Stimulated activated CD8-positive, alpha-beta memory T cell treated with anti-CD3 and anti-CD28 coated beads, Interleukin-4, amount 100 ng/mL, for 48 hours (primary cell): ENCODE measurements at places on chromosomes 13 and 19.

DNA sequence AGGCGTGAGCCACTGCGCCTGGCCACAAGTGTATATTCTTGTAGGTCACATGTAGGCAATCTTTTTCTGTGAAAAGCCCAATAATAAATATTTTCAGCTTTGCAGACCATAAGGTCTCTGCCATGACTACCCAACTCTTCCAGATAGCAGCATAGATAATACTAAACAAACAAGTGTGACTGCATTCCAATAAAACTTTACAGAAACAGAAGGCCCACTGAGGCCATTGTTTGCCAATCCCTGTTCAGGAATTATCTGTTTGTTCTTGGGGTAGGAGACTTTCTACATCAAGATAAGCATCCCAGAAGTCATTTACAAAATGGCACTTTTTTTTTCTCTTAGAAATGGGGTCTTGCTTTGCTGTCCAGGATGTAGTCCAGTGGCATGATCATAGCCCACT lies 2.8 kb upstream of the ZNF329 start:
- DNase-seq, result no peak

- DNase-seq, result no peak
Measured at GRCh38 chr13:111880185-111880584, 186.8 kb upstream of the SOX1 start.

- no peak for DNase-seq
Measured at GRCh38 chr19:9128171-9128570, 1.4 kb upstream of the OR7G3 start.

DNA sequence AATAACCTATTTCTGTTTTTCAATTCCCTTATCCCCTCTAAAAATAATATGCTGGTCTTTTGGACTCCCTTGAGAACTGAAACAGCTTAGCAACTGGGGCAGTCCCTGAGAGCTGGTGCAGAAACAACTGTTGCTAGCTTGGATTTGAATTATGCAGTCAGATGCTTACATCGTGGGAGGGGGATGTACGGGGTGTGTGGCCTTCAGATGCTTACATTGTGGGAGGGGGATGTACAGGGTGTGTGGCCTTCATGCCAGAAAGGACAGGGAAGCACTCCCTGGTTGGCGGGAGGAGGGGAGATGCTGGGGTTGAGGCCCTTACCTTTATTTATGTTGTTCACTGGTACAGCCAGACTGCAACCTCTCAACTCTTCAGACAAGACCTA lies 25.6 kb downstream of the LRCH1 start:
- DNase-seq, result no peak

DNA sequence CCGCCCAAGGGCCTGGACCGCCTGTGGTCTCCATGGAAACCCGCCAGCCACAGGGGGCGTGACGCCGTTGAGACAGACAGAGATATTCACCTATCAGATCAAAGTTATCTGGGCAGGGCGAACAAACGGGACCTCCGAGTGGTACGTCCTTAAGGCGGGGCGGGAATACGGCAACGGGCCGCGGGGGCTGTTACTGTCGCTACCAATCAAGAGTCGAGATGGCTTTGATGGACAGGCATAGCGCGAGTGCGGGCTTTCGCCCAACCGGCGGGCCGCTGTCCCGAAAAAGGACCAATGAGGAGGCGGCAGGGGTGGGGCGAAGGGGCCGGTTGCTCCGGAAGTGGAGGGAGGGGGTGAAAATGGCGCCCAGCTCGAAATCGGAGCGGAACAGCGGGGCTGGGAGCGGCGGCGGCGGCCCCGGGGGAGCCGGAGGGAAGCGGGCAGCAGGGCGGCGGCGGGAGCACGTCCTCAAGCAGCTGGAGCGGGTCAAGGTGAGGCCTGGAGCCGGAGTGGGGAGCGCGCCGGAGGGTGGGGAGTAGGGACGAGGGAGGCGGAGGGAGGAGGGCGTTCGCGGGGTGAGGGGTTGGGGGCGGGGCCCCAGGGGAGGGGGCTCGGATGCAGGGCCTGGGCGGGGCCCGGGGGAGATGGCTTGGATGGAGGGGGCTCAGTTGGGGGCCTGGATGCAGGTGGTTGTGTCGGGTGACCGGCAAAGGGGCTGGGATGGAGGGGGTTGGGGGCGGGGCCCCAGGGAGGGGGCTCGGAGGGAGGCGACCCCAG lies at the start of gene DCAF15:
Gene DCAF15 (plus strand): TSS at position 356 of the 777 bp plus-strand sequence. CDS start 4 bp downstream, at position 360.
- peak; percentile 98 for DNase-seq

DNA sequence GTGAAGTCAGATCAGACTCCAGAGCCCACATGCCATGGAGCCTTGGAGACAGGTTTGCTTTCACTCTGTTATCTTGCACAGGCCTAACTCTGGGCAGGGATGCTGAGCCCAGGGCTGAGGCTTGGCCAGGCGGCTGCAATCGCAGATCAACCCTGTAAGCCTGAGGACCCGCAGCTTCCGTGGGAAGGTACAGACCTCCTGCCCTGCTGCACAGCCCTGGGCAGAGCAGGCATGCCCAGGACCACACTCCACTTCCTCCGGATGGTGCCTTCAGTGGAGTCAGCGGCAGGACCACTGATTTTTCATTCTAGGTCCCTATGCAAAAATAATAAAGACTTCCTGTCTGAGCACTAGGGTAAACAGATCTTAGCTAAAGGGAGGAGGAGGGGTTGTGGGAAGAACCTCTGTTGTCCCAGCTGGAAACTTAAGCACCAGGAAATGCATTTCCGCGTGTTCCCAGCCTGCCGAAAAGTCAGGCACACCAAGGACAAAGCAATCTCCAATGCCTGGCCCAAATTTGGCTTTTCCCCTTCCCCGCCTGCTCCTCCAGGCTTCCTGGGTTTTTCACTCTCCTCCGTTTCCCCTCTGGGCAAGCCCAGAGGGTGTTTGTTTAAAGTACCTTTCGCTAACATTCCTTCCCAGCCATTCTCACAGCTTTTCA lies 87.3 kb downstream of the KCTD15 start:
- no peak for DNase-seq

- DNase-seq, result no peak
Measured at GRCh38 chr19:28185646-28186045, 1027.3 kb downstream of the UQCRFS1 start.

GRCh38 chr13:98571955-98572662 lies 4.8 kb downstream of the STK24 start:
- peak; percentile 44 for DNase-seq

DNA sequence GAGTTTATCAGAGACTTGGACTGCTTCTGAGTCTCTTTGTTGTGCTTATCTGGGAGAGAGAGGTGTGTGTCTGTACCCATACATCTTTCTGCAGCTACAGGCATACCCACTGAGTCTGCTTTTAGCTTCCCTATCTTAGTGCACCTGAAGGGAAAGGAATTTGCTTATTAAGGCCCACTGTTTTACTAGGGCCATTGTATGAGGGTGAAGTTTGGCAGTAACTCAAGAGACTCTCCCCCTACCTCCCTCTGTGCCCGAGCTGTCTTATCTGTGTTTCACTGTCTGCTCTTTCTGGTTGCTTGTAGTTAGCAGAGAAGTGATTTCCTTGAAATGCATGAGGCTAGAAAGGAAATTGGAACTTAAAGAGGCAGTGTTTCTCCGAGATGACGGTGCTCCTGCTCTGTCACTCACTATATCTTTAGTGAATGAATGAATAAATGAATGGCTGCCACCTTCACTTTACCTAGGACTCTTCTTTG lies 678 bp upstream of the CD33 start:
- DNase-seq, result no peak

DNA sequence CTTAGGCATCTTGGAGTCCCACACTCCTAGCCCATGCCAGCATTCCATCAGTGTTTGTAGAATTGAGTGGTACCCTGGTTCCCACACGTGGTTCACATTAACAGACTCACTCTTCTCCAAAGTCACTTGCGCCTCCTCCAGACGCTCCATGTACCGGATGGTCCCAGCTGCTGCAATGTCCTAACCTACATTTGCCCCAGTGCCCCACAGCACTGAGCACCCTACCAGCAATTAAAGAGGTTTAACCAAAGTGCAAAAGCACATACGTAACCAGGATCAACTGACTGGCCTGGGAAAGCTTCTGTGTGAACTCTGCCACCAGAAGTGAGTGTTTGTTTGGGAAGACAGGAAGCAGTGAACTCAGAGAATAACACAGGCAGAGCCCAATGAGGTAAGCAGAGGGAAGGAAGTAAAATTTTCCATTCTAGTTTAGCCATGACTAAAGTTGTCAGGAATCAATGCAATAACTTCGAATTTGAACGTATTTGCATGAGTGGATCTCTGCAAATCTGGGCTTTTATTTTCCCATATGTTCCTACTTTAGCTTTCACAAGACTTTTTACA lies 7.3 kb upstream of the MEDAG start:
- DNase-seq, result no peak
